ENCODE measurements at places on chromosomes 2 and 18.

DNA sequence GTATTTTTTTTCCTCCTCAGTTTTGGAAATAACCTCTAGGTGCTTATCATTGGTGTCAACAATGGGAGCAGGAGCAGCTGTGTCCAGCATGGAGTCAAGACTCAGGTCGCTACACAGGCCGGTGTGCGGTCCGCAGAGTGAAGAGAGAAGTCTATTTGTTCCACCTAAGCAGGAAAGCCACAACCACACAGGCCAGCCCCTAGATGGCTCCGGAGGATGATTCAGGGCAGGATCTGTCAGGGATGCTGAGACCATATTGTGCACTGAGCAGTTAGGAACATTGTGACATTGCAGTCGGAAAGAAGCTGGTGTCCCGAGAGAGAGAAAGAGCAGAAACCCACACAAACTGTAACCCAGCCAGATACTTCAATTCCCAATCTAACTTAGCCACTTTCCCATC lies 136.9 kb downstream of the GAREM1 start:
- no peak for DNase-seq

- no peak for DNase-seq
Observed at GRCh38 chr2:231890896-231891513, 35.2 kb downstream of the NPPC start.

- DNase-seq: no peak
Observed at GRCh38 chr2:174180165-174180724, 68.1 kb downstream of the OLA1 start.

GRCh38 chr2:71846669-71847291 lies 300.9 kb downstream of the CYP26B1 start:
- DNase-seq: no peak

DNA sequence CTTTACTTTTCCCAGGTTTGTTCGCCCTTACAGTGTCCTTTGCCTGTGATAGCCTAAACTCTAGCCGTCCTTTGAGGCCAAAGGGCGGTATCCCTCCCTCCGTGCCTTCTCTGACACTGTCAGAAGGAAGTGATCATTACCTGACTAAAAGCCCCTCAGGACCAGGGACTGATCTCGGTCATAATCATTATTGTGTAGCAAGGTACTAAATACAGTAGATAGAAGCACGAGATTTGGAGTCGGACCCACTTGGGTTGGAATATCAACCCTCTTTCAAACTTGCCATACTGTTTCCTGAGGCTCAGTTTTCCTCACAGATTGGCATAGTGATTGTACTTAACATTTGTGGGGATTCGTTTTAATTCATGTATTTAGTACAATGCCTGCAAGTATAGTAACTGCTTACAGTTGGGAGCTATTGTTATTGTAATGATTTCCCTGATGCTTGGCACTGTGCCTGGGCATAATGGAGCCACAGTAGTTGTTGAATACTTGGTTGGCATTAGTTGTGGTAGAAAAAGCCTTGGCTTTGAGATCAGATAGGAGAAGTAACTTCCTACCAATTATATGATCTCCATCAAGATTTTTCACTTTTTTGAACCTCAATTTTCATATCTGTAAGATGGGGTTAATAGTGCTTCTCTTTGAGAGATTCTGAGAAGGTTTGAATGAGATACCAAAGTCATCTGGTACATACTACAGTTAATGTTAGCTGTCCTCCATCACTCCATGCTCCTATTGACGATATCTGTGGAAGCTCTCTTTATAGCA lies 836 bp downstream of the STK11IP start:
- no peak for DNase-seq

DNA sequence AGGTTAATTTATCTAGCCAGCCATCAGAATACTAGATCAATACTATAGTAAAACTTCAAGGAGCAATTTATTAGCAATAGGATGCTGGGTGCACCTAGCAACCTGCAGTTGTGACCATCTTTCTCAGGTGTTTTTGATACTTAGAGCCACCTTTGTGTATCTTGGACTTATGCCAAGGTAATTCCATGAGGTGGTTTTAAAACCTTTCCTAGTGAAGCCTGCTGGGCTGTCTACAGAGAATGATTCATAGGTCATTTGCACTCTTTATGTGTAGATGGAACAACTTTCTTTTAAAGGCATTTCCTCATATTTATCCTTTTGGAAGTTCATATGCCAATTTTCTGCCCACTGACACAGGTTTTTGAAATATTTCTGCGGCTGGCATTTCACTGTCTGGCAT lies 1030.1 kb upstream of the POU3F3 start:
- DNase-seq: no peak

GRCh38 chr2:216804357-216805350 lies 55.2 kb downstream of the TNP1 start:
- DNase-seq: no peak

DNA sequence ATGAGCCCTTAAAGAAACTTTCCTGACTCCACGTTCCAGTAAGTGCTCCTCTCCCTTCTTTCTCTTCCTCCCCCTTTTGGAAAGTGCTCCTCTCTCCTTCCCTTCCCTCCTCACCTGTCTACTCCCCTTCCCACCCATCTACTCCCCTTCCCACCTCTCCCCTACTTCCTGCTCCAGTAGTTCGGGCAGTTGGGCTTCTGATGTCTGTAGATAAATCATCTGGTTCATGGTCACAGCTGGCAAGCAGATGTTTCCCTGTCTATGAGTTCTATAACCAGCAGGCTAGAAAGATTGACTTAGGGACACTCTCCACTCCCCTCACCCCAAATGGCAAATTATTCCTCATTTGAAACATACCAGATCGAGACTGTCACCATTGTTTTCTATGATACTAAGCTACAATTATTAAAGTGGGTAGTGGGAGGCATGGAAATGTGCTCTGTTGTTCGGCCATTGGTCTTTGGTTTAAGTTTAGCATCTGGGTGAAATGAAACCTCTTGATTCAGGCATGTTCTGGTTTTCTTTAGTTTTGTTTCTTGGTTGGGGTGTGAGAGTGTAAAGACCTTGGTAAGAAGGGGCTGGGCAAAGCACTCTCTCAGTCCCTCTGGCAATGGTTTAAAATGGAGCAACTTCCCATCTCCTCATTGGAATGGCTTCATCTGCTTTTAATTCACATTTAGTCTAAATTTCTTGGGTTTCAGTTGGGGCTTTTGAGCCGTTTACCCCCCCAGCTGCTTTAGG lies 413.2 kb upstream of the SPRED2 start:
- DNase-seq: no peak

DNA sequence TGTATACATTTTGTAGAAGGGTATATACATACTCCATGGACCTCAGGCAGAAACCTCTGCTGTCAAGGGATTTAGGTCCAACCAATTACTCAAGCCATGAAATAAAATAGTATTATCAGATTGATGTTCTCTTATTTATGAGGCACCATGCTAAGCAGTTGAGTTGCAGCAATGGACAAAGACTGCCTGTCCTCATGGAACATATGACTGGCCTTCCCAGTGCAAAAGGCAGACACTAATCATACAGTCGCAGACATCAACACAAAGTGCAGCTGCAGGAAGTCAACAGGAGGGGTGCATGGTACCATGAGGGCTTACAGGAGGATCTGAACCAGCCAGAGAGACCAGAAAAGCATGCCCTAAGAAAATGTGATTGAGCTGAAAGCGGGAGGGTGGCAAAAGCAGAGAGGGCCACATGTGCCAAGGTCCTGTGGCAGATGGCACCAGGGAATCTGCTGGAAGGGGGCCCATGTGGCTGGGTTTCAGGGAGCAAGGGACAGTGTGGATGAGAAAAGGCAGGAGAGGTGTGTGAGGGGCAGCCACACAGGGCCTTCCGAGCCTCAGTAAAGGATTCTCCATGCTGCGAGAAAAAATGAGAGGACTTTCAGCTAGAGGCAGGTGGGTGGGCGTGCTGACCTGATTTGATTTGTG lies 61.4 kb upstream of the RNF152 start:
- DNase-seq: no peak

Measured in effector CD4-positive, alpha-beta T cell (primary cell).